Amniotic epithelial cell (primary cell): ENCODE measurements at places on chromosomes 1 and 21.
A peak's percentile ranks its signal among the peaks of the same experiment; 100 is the strongest.

- no peak for DNase-seq
These were observed 38.8 kb upstream of the TNFSF4 start for GRCh38 chr1:173245892-173246291.

DNA sequence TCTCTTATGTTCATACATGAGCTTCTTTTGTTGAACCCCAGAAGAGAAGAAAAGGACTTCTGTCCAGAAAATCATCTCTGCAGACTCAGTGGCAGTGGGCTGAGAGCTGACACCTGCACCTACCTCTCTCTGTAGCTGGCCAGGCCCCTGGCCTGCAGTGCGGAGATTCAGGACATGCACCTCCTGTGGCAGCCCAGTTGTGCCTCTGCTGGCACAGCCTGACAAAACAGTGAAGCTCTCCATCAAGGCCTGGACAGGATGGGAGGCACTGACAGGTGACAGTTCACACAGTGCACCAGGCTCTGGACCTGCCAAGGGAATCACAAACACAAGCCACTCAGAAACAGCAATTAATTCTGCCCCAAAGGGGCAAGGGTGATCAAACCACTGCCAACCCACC is 88.8 kb downstream of the TGFBR3 start:
- no peak for DNase-seq

DNA sequence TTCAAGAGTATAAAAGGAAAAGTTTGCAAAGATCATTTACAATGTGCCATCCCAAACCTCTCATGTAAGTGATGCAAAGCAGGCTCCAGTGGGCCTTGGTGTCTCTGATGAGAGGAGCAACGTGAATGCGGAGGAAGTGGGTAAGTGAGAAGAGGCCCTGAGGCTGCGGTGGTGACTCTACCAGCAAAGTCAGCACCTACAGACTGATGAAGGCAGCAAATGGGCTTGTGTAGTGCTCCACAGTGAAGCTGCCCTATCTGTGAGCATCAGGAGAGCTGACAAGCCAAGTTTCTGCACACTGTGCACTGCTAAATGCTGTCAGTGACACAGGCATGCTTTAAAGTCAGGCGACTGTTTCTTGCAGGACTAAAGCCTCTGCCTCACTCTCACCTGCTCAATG is 15.6 kb upstream of the RAP1A start:
- DNase-seq, result no peak

- no peak for DNase-seq
These were observed 242.4 kb upstream of the TMEM51 start for GRCh38 chr1:14910984-14911721.

GRCh38 chr1:15229707-15230131 is 17.3 kb upstream of the FHAD1 start:
- no peak for DNase-seq

DNA sequence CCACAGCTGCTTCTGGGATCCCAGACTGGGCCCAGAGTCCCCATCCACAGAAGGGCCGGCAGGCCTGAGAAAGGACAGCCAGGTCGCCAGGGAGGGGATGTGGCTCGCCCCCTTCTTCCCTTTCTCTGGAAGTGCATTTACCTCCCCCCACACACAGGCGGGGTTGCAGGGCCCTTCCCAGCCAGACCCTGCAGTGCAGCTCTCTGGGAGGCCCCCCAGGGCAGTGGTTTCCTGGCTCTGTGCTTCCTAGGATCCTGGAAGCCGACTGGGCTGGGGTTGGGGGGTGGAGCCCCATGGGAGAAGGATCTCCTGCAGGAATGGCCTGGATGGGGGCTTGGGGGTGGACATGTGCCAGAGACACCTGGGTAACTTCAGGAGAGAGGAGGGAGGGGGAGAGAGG is 4.2 kb upstream of the COL6A1 start:
- DNase-seq, result no peak

DNA sequence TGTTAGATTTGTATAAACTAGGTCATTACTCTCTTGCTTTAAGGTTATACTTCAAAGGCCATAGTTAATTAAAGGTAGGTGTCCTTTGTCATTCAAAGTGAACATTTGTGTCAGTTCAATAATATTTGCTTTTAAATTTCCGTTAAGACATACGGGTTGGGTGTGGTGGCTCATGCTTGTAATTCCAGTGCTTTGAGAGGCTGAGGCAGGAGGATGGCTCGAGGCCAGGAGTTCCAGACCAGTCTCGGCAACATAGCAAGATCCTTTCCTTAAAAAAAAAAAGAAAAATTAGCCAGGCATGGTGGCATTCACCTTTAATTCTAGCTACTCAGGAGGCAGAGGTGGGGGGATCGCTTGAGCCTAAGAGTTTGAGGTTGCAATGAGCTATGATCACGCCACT is 80.4 kb downstream of the KIF26B start:
- no peak for DNase-seq

GRCh38 chr1:163213626-163214025 is 10.9 kb upstream of the RGS5 start:
- peak; percentile 9 for DNase-seq

DNA sequence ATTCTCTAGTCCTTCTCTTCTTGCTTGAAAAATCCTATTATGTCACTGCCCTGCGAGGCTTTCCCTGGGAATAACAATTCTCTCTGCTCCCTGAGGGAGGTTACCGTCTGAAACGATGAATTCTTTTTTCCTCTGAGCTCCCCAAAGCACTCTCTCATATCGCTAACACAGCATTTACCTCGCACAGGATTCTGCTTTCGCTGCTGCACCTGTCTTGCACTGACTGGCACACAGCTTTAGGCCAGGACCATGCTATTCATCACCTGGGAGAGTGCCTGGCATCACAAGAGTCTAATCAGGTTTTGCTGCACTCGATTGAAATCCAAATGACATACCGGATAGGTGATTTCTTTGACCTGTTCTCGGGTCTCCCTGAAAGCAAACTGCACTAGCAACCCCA is 52.8 kb upstream of the GNG4 start:
- DNase-seq, result no peak

DNA sequence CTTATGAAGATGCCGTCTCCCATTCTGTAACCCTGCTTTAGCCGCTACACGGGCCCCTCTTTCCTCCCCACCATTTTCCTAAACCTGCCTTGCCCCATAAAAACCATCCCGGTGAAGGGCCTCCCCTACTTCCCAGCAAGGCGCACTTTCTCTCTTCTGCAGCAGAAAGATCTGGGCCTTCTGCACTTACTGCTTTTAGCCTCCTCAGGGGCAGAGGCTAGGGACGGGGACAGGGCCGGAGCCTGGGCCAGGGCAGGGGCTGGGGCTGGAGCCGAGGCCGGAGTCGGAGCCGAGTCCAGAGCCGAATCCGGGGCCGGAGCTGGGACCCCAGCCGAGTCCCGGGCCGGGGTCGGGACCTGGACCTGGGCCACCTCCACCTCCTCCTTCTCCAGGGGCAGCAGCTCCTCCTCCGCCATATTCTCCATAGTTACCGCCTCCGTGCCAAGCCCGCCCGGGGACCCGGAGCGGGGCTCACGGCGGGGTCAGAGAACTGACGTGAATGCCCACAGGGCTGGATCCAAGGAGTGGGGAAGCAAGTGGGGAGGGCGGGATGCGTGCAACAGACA is 382 bp downstream of the TRMT1L start:
- peak; percentile 25 for DNase-seq

DNA sequence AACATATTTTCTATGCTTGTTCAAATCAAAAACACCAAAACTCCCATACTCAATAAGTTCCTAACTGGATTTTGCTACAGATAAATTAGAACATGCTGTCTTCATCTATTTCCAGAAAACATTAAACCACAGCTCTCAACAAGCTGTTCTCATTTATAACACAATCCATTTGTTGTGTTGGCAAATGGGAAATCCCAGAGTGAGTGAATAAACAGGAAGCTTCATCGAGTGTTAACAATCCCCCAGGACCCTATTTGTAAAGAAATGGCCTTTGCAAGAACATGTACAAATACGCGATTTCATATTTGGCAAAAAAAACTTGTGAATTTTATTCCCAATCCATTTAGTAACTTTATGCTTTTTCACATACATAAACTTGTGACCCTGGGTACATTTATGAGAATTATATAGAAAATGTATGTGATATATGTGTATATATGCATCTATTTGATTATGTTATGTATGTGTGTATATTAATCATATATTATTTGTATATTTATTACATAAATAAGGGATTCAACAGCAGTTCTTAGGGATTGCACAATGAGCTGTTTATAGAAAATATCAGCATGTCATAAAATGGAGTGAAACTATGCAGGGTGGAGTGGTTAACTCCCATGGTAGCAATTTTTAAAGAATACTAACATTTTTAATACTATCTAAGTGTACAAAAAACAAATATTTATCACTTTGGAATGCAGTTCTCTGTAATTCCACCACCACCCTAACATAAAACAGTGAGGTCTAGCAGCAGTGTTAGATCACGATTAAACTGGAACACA is 160.0 kb downstream of the NEGR1 start:
- no peak for DNase-seq

GRCh38 chr1:64569411-64569810 is 99.5 kb downstream of the CACHD1 start:
- no peak for DNase-seq

DNA sequence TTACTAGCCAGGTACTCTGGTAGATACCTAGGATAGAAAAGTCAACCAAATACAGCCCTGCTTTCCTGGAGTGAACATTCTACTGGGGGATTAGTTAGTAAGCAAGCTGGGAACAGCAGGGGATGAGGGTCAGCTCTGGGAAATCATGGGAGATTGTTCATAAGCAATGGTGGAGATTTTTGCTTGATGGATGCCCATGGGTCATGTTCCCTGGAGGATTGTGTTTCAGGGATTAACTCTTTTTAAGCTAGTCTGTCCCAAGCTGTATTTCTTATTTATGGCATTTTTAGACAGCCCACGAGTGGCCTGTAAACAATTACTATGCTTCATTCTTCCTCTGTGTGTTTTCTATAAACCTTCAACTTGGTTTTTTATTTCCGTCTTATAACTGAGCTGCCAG is 18.9 kb downstream of the CACHD1 start:
- DNase-seq, result no peak

- DNase-seq, result no peak
These were observed 8.4 kb upstream of the GNG4 start for GRCh38 chr1:235657747-235658526.

GRCh38 chr1:238340989-238341388 is 450.3 kb upstream of the ZP4 start:
- no peak for DNase-seq

- DNase-seq, result no peak
These were observed 19.6 kb upstream of the HAO2 start for GRCh38 chr1:119348941-119349340.

- no peak for DNase-seq
These were observed 70.7 kb downstream of the XCL2 start for GRCh38 chr1:168473126-168473525.

GRCh38 chr1:181038399-181038873 is 4.7 kb downstream of the MR1 start:
- peak; percentile 65 for DNase-seq

DNA sequence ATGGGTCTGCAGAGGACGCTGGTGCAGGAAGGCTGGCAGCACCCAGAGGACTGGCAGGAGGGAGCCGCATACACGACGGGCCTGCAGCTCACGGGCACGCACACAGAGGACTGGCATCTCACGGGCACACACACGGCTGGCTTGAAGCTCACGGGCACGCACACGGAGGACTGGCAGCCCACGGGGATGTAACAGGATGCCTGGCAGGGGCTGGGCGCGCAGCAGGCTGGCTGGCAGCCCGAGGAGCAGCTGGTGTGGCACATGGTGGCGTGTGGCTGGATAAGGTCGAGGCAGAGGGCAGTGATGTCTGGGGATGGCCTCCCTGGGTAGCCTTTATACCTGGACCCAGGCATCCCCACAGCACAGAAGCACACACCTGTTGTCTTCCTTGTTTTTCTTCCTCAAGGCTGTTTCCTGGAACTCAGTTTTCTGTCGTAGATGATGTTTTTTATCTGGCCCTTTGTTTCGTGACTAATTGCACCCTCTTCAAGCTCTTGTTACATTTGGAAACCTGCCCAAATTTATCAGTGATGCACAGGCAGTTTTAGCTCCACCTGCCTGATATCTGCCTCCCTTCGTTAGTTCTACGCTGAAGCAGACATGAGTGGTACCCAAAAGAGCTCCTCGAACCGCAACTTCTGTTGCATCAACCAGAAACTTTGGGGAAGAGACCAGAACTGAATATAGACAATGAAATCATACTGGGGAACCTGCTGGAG is at the start of gene KRTAP12-1:
KRTAP12-1 (minus strand) TSS at position 303 of the 719 bp plus-strand sequence; CDS start at position 263, 40 bp downstream.
- DNase-seq, result no peak

DNA sequence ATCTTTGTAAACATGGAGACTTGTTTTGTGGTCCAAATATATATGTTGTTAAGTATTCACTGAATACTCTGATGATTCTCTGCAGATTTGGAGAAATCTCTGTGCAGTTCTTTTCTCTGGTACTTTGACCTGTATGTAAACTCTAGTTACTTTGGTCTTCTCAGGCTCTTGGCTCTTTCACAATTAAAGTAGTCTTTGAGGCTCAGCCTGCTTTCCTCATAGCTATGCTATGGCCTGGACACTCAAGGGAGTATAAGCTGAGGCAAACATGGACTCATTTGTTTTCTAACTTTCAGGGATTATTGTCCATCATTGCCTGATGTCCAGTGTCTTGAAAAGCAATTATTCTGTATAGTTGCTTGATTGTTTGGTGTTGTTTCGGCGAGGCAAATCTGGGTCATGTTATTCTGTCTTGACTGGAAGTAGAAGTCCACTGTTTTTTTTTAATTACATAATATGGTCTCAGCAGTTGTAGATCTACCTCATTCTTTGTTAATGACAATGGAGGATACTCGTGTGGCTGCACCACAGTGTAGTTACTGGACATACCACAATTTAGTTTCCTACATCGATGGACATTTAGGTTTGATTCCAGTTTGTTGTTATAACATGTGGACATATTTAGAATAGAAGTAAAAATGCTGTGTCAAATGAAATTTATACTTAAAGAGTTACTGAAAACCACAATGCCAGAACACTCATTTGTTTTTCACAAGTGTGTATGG is 9.2 kb downstream of the PTBP2 start:
- DNase-seq, result peak; percentile 67

GRCh38 chr1:66774438-66774837 is 22.2 kb downstream of the DYNLT5 start:
- DNase-seq, result no peak

DNA sequence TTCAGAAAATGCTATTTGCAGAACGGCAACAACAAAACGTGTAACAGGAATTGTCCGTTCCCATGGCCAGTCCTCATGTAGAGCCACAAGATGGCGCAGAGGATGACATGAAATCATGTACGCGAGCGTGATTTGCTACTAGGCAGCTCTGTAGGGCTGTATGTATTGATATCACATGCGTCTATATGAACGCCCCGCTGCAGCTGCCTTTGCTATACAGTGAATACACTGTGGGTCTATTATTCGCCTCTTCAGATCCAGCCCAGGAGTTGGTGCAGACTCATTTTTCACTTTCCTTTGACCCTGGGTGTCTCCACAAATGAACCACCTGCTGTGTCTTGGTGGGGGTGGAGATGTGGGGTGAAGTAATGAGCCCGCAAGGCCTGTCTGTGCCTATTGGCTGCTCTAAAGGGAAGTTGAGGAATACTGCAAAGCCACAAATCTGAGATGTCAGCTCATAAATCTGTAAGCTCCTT is 361.5 kb downstream of the KIF26B start:
- no peak for DNase-seq

- DNase-seq, result peak; percentile 50
These were observed 22.1 kb downstream of the A3GALT2 start for GRCh38 chr1:33298623-33299277.
